ENCODE measurements at places on chromosomes 11 and 22. TPM values are rescaled to one million over a fixed set of nuclear protein-coding genes. Genes with fewer than 3 reads are reported as not detected.
A peak's percentile ranks its signal among the peaks of the same experiment; 100 is the strongest.

The KRTAP5-9 gene
- not detected for total RNA-seq

DNA sequence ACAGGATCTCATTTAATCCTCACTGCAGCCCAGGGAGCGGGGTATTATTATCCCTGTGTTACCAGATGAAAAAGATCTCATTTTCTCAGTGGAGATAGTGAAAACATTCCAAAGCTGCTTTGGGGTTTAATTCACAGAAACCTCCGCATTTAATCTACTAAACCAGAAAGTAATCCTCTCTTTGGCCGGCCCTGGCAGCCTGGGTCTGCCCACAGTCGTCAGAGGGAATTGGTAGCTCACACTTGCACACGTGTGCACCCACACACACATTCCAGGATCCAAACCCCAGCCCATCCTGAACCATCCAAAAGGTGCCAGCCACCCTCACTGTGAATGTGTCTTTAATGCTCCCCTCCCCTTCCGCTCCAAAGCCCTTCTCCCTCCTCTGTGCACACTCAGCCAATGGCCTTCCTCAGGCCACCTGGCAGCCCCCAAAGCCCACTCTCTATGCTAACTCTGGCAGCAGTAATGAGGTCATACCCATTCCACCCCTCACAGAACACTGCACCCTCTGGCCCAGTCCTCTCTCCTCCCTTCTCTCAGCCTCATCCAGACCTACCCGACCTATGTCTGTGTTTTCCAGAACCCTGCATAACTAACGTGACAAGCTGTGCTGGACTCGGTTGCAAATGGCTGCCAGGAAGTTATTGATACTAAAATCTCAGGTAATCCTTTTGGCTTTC is 466.2 kb downstream of the SOX6 start:
- no peak overlapping the region for H3K4me3 ChIP-seq
- DNase-seq = no peak
- H3K4me1 ChIP-seq = no peaks in the 10 kb centered on the region
- H3K27me3 ChIP-seq = no peaks in the 10 kb centered on the region
- H3K27ac ChIP-seq = no peak overlapping the region
- H3K36me3 ChIP-seq = no peaks in the 10 kb centered on the region

GRCh38 chr22:11605468-11605981 is 3922.5 kb upstream of the OR11H1 start:
- no peak overlapping the region for H3K27ac ChIP-seq
- DNase-seq = no peak
- H3K27me3 ChIP-seq = no peaks in the 10 kb centered on the region
- no peaks in the 10 kb centered on the region for H3K4me1 ChIP-seq
- no peaks in the 10 kb centered on the region for H3K36me3 ChIP-seq
- H3K4me3 ChIP-seq = no peak overlapping the region

GRCh38 chr11:10667521-10667885 is 26.1 kb downstream of the IRAG1 start:
- DNase-seq = no peak
- peaks cover 23% of the 10 kb centered on the region for H3K27me3 ChIP-seq
- no peaks in the 10 kb centered on the region for H3K36me3 ChIP-seq
- H3K27ac ChIP-seq = no peak overlapping the region

GRCh38 chr11:102573851-102574250 is 43.3 kb upstream of the MMP7 start:
- H3K36me3 ChIP-seq = no peaks in the 10 kb centered on the region
- H3K4me3 ChIP-seq = no peak overlapping the region
- DNase-seq = no peak

The PAK1 gene
- 40.1 TPM for total RNA-seq

- H3K4me1 ChIP-seq = peaks cover 8% of the 10 kb centered on the region
- H3K4me3 ChIP-seq = no peak overlapping the region
- no peak overlapping the region for H3K27ac ChIP-seq
- no peak for DNase-seq
- no peaks in the 10 kb centered on the region for H3K27me3 ChIP-seq
These were observed 7.9 kb upstream of the IGLL5 start for GRCh38 chr22:22879675-22880155.

DNA sequence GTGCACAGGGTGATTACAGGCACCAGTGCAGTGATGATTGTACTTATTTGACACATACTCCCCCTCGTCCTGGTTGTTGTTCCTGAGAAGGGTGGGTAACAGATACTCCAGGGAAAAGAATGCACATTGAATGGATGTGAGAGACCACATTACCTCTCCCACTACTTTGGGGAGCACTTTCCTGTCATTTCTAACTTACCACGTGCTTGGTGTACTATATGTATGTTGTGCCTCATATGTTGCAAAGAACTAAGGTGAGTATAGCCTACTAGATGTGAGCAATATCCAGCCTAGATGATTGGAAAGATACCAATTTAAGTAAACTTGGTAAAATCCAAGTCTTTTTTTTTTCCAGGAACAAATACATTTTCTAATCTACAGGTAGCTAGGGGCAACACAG is 14.3 kb upstream of the SCARF2 start:
- H3K4me1 ChIP-seq = peaks cover 16% of the 10 kb centered on the region
- no peak overlapping the region for H3K27ac ChIP-seq
- H3K27me3 ChIP-seq = no peaks in the 10 kb centered on the region
- no peak for DNase-seq

GRCh38 chr11:61698173-61698948 is 18.2 kb downstream of the DAGLA start:
- H3K4me1 ChIP-seq = peaks cover 20% of the 10 kb centered on the region
- peak overlapping the region; percentile 48 for H3K27ac ChIP-seq
- H3K4me3 ChIP-seq = no peak overlapping the region
- H3K27me3 ChIP-seq = no peaks in the 10 kb centered on the region
- no peak for DNase-seq

The MED19 gene
- total RNA-seq = 13.8 TPM

DNA sequence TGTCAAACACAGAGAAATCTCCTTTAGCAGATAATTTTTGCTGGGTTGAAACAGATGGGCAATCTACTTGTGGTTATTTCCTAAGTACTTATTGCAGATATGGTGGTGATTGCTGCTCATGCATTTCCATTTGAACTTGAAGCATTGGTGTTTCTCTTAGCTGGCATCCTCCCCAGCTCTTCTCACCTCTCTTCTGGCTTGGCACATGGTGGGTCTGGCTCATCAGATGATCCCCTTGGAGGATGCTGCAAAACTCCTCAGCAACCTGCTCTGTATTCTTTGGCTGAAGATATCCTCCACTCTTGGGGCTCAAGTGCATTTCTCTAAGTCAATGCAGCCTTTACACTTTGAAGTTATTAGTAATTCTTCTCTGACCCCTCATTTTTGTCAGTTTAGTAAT is 87.3 kb upstream of the MYO18B start:
- peaks cover 3% of the 10 kb centered on the region for H3K4me1 ChIP-seq
- DNase-seq = no peak
- no peak overlapping the region for H3K27ac ChIP-seq
- H3K36me3 ChIP-seq = peaks cover 4% of the 10 kb centered on the region
- no peak overlapping the region for H3K4me3 ChIP-seq

DNA sequence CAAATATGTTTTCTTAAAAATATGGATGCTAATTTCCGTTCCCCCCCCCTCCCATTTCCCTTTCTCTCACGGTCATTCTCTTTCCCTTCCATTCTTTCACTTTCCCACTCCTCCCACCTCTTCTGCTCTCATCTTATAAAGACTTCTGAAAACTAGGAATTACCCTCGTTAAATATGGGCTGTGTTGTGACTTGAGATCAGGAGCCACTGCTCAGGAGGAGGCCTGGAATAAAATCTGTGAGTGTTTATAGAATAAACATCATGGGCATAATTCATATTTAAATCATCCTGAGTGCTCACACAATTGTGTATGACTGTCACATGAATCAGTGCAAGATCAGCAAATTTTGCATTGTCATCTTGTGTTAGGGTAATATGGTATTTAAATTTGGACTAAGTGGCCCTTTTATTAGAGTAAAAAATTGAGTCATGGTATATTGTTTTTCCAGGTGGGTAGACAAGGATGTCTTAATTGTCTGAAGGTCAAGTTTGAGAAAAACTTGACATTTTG is 208.0 kb downstream of the DDX10 start:
- H3K27me3 ChIP-seq = no peaks in the 10 kb centered on the region
- H3K36me3 ChIP-seq = peaks cover 18% of the 10 kb centered on the region
- no peak overlapping the region for H3K27ac ChIP-seq
- H3K4me3 ChIP-seq = no peak overlapping the region
- no peak for DNase-seq
- peaks cover 36% of the 10 kb centered on the region for H3K4me1 ChIP-seq

The OR5B21 gene
- not detected for total RNA-seq

DNA sequence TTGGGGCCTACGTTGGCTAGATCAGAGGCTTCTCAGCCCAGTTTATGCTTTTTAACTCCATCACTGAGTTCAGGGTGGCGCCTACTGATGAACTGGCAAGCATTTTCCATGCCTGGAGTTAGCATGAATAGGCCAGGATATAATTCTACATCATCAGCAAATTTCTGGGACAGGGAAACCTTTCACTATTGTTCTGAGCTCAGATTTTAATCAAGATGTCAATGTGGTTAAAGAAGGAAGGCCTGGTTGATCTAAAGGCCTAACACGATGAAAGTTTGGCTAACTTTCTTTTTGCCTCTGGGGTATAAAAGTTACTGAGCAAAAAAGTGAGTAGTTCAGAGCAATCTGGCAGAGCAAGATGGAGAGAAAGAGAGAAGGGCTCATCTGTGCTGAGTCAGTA is 21.7 kb upstream of the IFITM3 start:
- H3K36me3 ChIP-seq = peaks cover 2% of the 10 kb centered on the region
- DNase-seq = no peak
- H3K4me1 ChIP-seq = peaks cover 11% of the 10 kb centered on the region

DNA sequence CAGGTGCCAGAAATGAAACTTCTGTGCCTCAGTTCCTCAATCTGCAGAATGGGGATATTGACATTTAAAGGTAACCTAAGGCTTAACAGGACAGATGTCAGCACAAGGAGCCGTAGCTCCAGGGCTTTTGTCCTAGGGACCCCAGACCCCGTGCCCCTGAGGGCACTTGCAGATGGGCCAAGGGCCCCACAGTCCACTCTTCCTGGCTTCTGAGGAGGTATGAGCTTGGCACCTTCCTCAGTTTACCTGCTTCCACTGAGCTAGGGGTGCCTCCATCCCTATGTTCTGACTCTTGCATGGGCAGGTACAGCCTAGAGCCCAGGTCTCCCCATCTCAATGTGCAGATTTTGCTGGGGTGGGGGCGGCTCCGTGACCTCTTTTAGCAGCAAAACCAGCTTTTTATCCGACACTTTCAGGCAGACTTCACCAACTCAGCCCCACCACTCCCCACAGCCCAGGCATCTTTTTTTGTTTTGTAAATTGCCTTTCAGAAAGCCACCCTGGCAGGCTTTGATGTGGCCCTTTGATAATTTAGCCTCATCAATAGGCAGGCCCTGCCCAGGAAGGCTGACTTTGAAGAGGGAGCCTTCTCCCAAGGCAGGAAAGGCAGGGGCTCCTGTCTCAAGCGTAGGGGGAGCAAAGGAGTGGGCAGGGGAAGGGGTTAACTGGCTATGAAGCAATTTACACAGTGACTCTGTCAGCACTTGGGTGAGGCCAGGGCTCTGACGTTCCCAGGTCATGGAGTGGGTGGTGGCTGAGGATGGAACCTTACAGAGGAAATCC is 23.7 kb upstream of the FGF3 start:
- no peaks in the 10 kb centered on the region for H3K36me3 ChIP-seq
- no peak overlapping the region for H3K27ac ChIP-seq
- DNase-seq = no peak
- H3K4me3 ChIP-seq = no peak overlapping the region
- peaks cover 11% of the 10 kb centered on the region for H3K27me3 ChIP-seq

DNA sequence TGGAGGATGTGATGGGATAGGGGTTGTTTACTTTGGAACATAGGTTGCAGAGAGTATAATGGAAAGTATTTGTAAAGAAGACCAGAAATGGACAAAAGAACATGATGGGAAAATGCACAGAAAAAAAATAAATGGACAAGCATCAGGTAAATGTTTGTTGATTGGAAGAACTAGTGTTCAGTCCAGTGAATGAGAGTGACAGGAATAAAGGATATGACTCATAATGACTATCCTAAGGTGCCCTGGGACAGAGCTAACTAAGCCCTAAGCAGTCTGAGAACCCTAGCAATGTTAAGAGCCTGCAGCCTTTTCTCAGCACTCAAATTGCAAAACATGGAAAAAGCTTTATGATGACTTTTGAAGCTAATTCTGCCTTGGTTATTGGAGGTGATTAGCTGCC is 732.8 kb upstream of the ANO5 start:
- H3K27me3 ChIP-seq = no peaks in the 10 kb centered on the region
- H3K4me3 ChIP-seq = no peak overlapping the region
- no peaks in the 10 kb centered on the region for H3K4me1 ChIP-seq
- H3K27ac ChIP-seq = no peak overlapping the region
- no peaks in the 10 kb centered on the region for H3K36me3 ChIP-seq

DNA sequence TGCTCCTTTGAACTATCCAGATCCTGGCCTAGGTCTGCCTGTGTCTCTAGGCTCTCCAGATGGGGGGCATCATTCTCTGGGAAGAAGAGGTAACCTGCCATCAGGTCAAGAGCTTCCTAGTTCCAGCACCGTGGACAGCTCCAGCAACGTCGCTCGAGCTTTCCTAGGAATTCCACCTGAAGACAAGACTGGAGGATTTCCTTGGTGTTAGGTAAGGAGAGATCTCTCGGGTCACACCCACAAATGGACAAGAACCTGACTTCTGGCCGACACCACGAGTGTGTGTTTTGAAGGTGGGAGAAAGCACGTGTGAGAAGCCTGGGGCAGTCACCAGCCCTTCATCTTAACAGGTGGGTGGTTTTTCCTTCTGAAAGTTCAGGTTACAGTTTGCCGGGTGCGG is 1.2 kb downstream of the PRG3 start:
- no peaks in the 10 kb centered on the region for H3K36me3 ChIP-seq
- H3K4me1 ChIP-seq = no peaks in the 10 kb centered on the region
- H3K27ac ChIP-seq = no peak overlapping the region
- peaks cover 12% of the 10 kb centered on the region for H3K27me3 ChIP-seq
- DNase-seq = no peak

- DNase-seq = no peak
- H3K27me3 ChIP-seq = no peaks in the 10 kb centered on the region
- H3K36me3 ChIP-seq = no peaks in the 10 kb centered on the region
- H3K4me1 ChIP-seq = no peaks in the 10 kb centered on the region
- H3K27ac ChIP-seq = no peak overlapping the region
These were observed 11.0 kb downstream of the GLB1L2 start for GRCh38 chr11:134342572-134343340.

DNA sequence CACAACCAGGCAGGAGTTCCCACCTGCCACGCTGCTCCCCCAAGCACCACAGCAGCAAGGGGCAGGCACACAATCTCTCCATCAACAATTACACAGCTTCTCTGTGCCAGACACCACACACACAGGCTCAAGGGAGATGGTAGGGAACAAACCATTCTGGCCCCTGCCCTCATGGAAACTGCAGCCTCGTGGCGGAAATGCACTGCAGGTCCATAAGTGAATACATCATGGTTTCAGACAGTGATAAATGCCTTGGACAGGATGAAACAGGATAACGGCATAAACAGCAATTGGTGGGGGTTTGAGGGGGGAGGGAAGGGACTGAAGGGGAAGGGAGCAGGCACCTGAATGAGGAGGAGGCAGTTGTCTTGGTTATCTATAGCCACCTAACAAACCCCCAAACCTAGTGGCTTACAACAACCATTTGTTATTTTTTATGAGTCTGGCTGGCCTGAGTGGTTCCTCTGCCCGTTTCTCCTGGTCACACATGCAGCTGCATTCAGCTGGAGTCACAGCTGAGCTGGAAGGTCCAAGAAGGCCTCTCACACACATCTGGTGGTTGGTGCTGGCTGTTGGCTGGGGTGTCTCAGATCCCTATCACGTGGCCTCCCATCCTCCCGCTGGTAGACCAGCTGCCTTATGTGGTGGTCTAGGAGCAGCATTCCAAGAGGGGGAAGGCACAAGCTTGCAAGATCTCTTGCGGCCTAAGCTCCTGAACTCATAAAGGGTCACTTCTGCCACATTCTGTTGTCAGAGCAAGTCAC is 15.0 kb upstream of the YWHAH start:
- no peaks in the 10 kb centered on the region for H3K4me1 ChIP-seq
- H3K27me3 ChIP-seq = peaks cover 11% of the 10 kb centered on the region
- H3K4me3 ChIP-seq = no peak overlapping the region
- H3K27ac ChIP-seq = no peak overlapping the region
- H3K36me3 ChIP-seq = no peaks in the 10 kb centered on the region

Measured in activated naive CD8-positive, alpha-beta T cell treated with anti-CD3 and anti-CD28 coated beads for 36 hours (primary cell).